ENCODE measurements at places on chromosomes 1 and 21. TPM values are rescaled to one million over a fixed set of nuclear protein-coding genes. Genes with fewer than 3 reads are reported as not detected.

DNA sequence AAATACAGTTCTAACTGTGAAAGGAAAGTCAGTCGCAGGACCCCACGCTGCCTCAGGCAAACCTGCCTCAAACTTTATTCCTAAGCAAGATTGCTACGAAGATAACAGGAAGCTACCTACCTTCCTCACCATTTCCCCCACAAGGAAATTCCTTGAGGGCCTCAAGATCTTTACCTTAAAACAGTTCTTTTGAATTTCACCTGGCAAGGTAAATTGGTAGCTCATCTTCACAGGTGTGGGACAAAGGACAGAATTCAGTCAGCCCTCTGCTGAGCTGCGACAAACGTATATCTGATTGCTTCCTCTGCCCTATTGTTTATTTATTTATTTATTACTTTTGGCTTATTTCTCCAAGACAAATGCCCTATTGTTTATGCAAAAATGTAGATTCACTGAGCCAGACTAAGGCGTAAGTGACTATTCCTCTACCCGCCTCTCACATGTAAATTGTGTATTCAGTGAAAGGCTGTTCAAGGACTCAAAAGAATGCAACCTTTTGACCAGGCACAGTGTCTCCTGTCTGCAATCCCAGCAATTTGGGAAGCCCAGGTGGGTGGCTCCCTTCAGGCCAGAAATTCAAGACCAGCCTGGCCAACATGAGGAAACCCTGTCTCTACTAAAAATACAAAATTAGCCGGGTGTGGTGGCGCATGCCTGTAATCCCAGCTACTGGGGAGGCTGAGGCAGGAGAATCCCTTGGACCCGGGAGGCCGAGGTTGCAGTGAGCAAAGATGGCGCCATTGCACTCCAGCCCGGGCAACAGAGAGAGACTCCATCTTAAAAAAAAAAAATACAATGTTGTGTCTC is 17.3 kb upstream of the PKNOX1 start:
- DNase-seq: no peak

DNA sequence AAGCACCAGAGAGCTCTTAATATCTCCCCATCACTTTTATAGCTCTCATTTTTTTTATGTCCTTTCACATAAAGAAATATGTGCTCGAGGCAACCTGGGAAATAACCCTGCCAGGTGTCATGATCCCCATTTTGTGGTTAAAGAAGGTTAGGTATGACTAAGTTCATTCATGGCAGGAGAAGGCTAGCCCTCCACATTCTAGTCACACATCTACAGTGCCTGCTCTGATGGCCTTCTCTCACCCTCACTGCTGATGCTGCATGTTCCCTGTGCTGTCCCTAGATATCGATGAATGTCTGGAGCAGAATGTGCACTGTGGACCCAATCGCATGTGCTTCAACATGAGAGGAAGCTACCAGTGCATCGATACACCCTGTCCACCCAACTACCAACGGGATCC is 187.5 kb downstream of the TPR start:
- DNase-seq: no peak

DNA sequence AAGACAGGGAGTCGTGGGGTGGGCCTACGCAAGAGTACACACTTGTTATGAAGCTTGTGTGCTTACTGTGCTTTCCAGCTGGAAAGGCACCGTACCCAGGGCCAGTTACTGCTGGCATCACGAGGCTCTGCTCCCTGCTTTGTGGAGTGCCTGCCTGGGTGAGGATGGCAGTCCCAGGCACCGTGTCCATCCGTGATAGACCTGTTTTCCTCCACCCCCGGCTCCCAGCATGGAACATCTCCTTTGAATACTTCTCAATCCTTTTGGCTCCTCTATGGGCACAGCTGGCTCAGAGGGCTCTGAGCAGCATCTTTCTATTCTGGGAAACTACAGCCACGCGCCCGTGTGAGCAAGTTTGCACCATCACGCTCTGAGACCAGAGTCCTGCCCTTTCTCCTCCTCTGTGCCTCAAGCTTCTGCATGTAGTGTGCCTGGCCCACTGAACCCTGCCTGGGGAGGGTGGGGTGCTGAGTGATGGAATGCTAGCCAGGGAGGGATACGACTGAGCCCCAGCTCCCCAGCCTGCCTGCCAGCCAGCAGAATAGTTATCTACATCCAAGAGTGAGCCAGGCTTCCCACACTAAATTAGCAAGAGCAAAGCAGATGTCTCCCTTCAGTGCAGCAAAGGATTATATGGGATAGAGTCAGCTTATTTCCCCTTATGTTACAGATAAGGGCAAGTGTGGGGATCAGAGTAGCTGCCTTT is 7.1 kb upstream of the TNR start:
- DNase-seq: no peak

GRCh38 chr1:159055181-159055641 is 21.4 kb downstream of the AIM2 start:
- no peak for DNase-seq

DNA sequence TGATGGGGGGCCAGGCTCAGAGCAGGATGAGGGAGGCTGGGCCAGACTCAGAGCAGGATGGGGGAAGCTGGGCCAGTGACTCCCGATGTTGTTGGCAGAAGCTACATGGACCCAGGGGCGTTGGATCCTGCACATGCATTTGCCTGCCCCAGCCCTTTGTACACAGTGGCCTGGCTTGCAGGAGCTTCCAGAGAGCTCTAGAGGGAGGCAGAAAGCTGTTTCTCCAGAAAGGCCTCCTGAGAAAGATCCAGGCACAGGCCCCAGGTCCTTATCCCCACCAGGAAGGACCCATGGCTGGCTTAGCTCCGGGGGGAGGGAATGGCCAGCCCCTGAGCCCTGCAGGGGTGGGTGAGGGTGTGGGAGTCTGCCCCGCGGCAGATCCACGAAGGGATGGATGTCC is 106.6 kb upstream of the ACTRT2 start:
- no peak for DNase-seq

- no peak for DNase-seq
Measured at GRCh38 chr1:41607808-41608207, 123.3 kb upstream of the EDN2 start.

- DNase-seq: no peak
Measured at GRCh38 chr1:246760422-246761347, 36.5 kb downstream of the SCCPDH start.

DNA sequence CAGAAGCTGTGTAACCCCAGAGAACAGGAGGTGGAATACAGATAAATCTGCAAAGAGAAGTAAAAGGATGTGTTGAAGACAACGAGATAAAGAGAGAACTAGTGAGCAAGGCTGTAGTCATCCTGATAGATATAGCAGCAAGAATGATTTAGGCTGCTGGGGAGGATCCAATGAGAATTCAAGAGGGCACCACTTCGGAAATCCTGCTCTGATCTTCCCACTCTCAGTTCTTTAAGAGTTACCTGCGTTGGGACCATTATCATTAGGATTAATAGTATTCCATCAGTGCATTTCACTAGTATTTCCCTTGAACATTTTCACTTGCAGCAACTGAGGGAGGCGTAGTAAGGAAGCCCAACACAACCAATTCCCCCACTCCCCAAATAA is at the start of gene BRINP3:
Gene BRINP3 (minus strand): TSS at position 103 of the 387 bp plus-strand sequence.
- no peak for DNase-seq

DNA sequence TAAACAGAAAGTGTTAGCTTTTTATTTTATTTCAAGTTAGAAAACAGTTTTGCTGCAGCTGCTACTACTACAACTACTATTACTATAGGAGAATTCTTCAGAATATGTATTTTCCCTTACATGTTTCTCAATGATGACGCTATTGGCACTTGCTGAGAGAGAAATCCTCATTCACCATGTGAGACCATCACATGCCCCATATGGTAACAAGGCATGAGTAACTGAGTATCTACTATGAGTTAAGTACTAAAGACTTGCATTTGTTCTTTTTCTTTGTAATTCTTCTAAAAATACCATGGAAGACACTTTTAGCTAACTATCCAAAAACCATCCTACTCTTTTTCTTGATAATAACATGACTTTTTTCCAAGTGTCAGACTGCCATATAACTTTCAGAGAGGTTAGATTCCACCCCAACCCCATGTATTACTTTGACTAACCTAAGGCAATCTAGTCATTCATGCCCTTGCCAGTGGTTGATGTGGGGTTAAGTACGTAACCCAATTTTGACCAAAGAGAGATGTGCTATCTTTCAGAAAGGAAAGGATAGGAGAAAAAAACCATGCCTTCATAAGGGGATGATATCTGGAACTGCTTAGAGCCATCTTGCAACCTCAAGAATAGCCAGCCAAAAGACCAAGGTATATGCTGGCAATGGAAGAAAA is 42.9 kb downstream of the COP1 start:
- DNase-seq: no peak

GRCh38 chr1:184222652-184223052 is 164.2 kb upstream of the C1orf21 start:
- DNase-seq: no peak

DNA sequence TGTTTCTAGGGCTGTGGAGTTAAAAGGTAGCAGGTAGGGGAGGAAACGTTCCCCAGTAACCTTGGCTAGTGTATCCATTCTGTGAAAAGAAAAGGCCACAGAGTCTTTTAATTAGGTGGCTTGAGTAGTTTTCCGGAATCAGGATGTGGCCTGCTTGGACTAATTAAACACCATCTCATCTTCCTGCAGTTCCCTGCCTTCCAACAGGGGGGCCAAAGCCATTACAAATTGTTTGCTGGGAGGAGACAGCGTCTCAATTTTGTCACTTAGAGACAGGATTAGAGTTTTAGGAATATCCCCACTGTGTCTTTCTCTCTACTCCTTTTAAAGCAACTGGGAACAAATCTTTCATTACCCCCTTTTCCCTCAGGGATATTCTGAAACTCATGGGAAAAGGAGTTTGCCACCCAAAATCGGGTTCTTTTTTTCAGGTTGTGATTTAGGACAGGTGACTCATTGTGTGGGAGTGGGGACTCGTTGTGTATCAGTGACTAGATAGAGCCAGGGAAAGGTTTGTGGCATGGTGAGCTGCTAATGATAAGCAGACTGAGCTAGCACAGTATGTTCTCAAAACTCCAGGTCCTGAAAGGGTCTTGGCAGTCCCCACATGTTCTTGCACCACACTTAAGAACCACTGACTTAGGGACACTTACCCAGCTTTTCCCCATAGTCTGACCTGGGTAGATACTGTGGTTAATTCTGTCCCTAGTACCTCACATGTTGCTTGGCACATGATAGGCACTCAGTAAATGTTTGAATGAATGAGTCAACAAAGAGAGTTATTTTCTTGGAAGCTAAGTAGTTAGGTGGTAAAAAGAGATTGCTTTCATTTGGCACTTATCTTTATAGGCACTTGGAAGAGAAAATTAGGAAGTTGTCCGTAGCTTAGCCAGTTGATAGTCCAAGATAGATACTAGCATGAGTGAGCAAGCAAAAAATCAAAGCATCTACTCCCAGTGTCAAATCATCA is 22.5 kb downstream of the INTS3 start:
- no peak for DNase-seq

DNA sequence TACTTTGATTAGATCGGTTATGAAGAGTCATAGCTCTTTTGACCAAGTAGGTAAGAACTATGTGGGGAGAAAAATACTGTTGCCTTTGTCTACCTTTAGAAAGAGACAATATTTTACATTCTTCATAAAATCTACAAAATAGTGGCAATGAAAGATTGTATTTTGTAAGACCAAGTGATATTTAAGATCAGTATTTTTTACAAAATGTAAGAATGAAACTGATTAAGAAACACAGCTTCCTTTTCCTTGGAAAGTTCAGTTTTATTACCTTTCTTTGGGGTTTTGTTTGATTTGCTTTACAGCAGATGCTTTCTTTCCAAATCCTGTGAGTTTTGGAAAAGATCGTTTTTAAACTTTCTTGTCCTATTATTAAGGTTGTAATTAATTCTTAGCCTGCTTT is 69.8 kb downstream of the SLC35A3 start:
- no peak for DNase-seq

- no peak for DNase-seq
Measured at GRCh38 chr1:226438007-226438406, 30.1 kb upstream of the PARP1 start.

DNA sequence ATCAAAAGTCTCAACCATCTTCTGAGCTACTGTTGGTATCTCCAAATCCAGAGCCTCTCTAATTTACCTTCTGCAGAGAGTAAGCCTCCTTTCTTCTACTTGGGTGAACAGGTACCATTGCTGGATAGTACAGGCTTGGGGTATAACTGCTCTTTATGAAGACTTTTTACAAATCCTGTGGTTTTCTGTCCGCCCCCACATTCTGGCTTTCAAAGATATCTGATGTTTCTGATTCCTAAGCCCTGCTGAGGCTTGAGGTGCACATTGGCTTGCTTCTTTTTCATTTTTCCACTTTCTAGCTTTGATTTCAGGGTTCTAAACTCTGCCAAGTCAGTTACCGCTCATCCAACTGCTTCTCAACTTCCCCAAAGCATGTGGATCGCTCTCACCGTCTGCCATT is 37.1 kb downstream of the TENT5C start:
- DNase-seq: no peak

DNA sequence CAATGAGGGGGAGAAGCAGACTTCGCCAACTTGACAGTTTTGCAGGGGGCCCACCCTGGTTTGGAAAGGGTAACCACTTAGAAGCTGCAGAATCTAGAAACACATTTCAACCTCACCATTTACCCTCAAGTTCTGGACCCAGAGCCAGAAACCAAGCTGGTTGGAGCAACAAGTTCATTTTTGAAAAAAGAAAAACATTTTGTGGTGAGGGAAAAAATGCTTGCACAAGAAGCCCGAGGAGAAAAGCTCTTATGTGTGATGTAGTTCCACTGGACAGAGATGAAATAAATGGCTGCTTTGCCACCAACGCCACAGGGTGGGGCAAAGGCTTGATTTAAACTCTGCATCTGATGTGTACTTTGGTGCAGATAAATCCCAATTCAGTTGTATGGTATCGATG is 10.6 kb upstream of the NGF start:
- DNase-seq: no peak

GRCh38 chr1:2974701-2975301 is 46.5 kb upstream of the ACTRT2 start:
- no peak for DNase-seq

DNA sequence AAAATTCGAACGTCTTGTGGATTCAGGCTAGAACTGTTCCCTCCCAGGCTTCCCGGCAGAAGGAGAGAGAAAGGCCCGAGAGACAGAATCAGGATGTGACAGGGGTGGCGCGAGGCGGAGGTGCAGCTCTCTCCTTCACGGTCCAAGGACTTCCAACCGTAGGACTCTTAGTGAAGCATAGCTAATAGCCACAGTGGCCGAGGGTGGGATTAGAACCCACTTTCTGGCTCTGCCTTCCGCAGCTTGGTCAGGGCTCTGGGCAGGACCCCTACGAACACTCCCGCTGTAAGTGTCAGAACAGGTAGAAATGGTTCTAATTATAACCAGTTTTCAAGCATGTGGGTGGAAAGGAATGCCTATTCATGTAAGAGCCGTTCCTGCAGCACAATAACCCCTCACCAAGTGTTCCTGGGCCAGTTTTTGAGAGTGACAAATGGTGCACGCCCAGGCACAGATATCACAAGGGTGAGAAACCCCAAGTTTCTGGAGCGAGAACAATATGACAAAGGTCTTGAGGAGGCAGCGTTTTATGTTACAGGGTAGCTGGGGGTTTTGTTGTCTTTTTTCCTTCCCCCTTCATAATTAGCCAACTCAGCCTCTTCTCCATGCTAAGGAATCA is 86.4 kb downstream of the SYF2 start:
- DNase-seq: no peak

The SUCO gene
- total RNA-seq: 42.6 TPM

The KLHDC8A gene
- not detected for total RNA-seq

The CLIC6 gene
- 6.2 TPM for total RNA-seq

The CELA3B gene
- total RNA-seq: not detected

The GUCA2A gene
- not detected for total RNA-seq

The WNT4 gene
- 0.60 TPM for total RNA-seq

The SPRR4 gene
- not detected for total RNA-seq

The GPR37L1 gene
- not detected for total RNA-seq

The MX2 gene
- 11.9 TPM for total RNA-seq

The CROCC gene
- total RNA-seq: 16.7 TPM

The CRNN gene
- total RNA-seq: not detected
